ENCODE measurements at places on chromosomes 12 and 14. TPM values are rescaled to one million over a fixed set of nuclear protein-coding genes. Genes with fewer than 3 reads are reported as not detected.

- H3K27ac ChIP-seq = no peak overlapping the region
- H3K4me3 ChIP-seq = no peak overlapping the region
- H3K27me3 ChIP-seq = no peaks in the 10 kb centered on the region
- H3K36me3 ChIP-seq = peaks cover 10% of the 10 kb centered on the region
- no peaks in the 10 kb centered on the region for H3K4me1 ChIP-seq
- no peak for DNase-seq
These were observed 91.9 kb downstream of the RAD52 start for GRCh38 chr12:857611-858010.

DNA sequence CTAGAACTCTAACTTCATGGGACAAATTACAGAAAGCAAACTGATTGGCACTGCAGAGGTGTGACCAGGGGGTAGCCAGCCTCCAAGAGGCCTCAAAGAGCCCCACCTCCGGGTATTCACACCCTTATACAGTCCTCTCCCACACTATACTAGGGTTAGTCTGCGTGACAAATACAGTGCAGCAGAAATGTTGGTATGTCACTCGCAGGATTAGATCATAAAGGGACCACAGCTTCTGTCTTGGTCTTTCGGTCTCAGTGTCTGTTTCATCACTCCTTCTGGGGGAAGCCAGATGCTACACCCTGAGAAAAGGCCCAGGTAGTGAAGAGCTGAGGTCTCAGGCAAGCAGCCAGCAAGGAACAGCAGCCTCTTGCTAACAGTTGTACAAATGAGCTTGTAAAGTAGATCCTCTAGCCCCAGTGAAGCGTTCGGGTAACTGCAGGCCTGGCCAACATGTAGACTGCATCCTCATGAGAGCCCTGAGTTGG, 68.9 kb upstream of the SAV1 start:
- H3K4me3 ChIP-seq = no peak overlapping the region
- DNase-seq = no peak
- no peak overlapping the region for H3K27ac ChIP-seq
- H3K4me1 ChIP-seq = peaks cover 11% of the 10 kb centered on the region
- H3K36me3 ChIP-seq = peaks cover 12% of the 10 kb centered on the region
- H3K27me3 ChIP-seq = no peaks in the 10 kb centered on the region

The IL31 gene
- total RNA-seq = not detected

DNA sequence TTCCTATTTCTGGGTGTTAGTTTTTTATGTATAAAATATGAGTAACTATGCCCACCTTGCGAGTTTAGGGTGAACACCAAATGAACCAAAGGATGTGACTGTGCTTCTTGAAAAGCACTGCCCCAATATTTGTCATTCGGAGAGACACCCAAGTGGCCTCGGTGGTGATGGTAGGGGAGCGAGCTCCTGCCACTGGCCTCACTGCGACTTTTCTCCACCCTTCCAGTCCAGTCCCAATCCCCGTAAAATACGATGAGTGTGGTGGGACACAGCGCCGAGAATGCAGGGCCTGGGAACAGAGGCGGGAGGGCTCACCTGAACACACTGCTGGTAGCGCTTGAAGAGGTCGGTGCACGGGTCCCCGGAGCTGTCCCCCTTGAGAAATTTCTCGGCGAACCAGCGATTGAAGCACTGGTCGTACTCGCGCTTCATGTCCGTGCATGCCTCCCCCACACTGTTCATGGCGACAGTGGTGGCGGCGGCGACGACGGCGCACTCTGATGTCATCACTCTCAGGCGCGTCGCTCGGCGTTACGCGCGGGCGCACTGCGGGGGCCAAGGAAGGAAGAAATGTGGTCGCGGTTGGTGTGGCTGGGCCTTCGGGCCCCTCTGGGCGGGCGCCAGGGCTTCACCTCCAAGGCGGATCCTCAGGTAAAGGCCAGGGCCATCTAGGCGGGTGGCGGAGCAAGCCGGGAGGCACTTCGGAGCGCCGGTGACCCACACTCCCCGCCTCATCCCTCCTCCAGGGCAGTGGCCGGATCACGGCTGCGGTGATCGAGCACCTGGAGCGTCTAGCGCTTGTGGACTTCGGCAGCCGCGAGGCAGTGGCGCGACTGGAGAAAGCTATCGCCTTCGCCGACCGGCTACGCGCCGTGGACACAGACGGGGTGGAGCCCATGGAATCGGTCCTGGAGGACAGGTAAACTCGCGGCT, at the start of the genes GATC and TRIAP1:
Gene GATC, plus strand, starts transcription at position 534 of the 933 bp plus-strand sequence. Its CDS starts 37 bp downstream, at position 571.
Gene TRIAP1, minus strand, starts transcription at position 474 of the 933 bp plus-strand sequence. Its CDS starts 12 bp downstream, at position 462.
- H3K27ac ChIP-seq = peak within 1 kb of the TSS; percentile 21
- peaks cover 15% of the 10 kb centered on the region for H3K4me1 ChIP-seq
- no peaks in the 10 kb centered on the region for H3K27me3 ChIP-seq
- H3K4me3 ChIP-seq = peak within 1 kb of the TSS; percentile 61
- peak; percentile 92 for DNase-seq

DNA sequence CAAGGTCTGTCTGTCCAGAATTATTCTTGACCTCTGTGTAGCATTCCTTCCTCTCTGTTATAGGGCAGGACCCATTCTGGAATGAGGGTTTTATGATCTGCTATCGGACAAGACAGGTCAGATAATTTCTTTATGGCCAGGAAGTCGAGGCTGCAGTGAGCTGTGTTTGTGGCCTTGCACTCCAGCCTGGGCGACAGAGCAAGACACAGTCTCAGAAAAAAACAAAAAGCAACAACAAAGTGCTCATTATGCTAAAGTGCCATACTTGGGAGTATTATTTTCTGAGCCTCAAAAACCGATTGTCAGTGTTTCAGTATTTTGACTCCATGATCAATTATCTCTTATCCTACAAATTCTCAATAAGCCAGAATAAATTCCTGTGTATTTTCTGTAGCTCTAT, 4.1 kb downstream of the CIPC start:
- no peak for DNase-seq
- H3K27me3 ChIP-seq = no peaks in the 10 kb centered on the region
- no peak overlapping the region for H3K27ac ChIP-seq
- H3K36me3 ChIP-seq = peaks cover 5% of the 10 kb centered on the region
- peaks cover 22% of the 10 kb centered on the region for H3K4me1 ChIP-seq
- no peak overlapping the region for H3K4me3 ChIP-seq

The SMOC1 gene
- 0.78 TPM for total RNA-seq

- no peaks in the 10 kb centered on the region for H3K27me3 ChIP-seq
- DNase-seq = no peak
- H3K4me3 ChIP-seq = no peak overlapping the region
- no peak overlapping the region for H3K27ac ChIP-seq
- no peaks in the 10 kb centered on the region for H3K36me3 ChIP-seq
These were observed 7.2 kb downstream of the ERC1 start for GRCh38 chr12:998020-998874.

GRCh38 chr14:101713621-101714349, 47.7 kb upstream of the PPP2R5C start:
- H3K27ac ChIP-seq = no peak overlapping the region
- no peak overlapping the region for H3K4me3 ChIP-seq
- H3K4me1 ChIP-seq = no peaks in the 10 kb centered on the region

- no peak overlapping the region for H3K27ac ChIP-seq
- peaks cover 9% of the 10 kb centered on the region for H3K27me3 ChIP-seq
- no peak for DNase-seq
- no peaks in the 10 kb centered on the region for H3K36me3 ChIP-seq
These were observed 68.8 kb downstream of the HSD17B6 start for GRCh38 chr12:56831936-56832335.

DNA sequence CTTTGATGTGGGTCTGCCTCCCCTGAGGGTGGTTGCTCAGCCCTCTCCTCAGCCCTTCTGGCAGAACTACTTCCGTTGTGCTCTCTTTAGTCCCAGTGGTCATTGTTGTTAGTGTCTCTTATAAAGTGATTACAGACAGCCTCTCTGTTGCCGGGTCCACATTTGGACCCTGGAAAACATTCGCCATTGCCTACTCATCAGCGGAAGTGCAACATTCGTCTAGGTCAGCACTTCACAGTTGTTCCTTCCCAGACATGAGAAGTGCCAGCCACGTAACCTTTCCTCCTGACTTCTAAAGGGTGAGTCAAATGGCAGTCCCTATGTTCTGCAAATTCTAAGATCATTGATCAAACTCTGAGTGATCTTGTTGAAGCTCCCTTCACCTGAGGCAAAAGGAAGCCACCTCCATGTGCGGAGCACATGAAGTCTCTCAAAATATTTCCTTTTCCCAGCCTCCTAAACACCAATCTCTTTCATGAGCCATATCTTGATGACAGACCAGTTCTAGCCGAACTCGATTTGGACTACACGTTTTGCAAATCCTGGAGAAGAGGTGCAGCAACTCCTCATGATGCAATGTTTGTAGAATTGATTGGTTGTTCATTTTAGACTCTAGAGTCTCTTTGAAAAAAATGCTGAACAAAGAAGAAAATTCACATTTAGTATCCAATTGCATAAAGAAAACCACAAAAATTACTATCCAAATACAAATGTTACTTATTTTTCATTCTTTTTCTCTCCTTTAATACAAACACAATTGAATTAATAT, 163.8 kb downstream of the RPL10L start:
- no peak overlapping the region for H3K27ac ChIP-seq
- no peak for DNase-seq
- no peaks in the 10 kb centered on the region for H3K36me3 ChIP-seq

- no peaks in the 10 kb centered on the region for H3K27me3 ChIP-seq
- H3K36me3 ChIP-seq = no peaks in the 10 kb centered on the region
- peaks cover 2% of the 10 kb centered on the region for H3K4me1 ChIP-seq
- H3K4me3 ChIP-seq = no peak overlapping the region
- H3K27ac ChIP-seq = no peak overlapping the region
- DNase-seq = no peak
These were observed 16.4 kb downstream of the BCL2L14 start for GRCh38 chr12:12086973-12087692.

The ZBTB1 gene
- total RNA-seq = 32.2 TPM

The CCDC175 gene
- total RNA-seq = not detected

The MAP3K9 gene
- total RNA-seq = 0.11 TPM

DNA sequence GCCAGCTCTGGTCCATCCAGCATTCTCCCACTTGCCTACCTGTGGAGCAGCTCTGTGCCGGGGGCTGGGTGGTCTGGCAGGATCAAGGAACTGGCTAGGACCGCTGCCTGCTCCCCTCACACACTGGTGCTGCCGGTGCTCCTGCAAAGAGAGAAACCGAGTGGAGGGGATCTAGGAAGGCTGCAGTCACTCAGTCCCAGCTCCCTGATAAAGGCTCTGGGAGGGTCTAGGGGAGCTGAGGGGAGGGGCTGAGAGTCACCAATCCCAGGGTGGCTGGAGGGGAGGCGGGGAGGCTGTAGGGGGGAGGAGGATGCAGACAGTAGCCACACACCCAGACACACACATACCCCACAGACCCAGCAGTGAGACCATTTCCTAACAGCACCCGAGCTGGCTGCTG, at the start of gene TAC3:
Gene TAC3, minus strand, starts transcription at position 182 of the 400 bp plus-strand sequence. CDS start 732 bp downstream, outside the sequence.
- H3K27ac ChIP-seq = no peak within 1 kb of the TSS
- H3K4me3 ChIP-seq = no peak within 1 kb of the TSS
- no peaks in the 10 kb centered on the region for H3K4me1 ChIP-seq
- no peaks in the 10 kb centered on the region for H3K36me3 ChIP-seq

DNA sequence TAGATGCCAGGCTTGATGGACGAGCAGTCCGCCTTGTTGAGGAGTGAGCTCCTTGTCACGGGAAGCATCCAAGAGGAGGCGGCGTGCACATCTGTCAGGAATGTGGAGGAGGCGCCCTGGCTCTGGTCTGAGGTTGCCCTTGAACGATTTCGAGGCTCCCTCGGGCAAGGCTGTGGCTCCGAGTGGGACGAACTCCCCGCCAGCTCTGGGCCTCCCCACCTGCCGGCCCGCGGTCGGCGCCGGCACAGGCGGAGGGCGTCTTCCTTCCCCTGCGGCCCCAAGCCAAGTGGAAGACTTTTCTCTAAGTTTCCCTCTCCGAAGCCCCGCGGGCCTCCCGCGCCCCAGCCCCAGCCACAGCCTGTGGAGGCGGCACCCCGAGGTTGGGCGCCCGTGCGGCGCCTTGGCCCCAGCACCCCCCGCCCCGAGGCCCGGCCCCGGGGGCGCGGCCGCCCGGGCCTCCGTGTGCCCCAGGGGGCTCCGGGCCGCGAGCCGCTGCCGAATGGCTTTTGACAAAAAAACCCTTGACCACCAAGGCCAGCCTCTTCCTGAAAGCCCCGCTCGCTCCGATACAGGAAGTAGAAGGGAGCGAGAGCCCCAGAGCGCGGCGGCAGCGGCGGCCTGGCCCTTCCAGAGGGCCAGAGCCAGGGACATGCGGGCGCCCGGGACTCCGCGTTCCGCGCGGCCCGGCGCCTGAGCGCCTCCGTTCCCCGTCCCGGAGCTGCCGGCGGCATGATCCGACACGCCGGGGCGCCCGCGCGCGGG, at the start of gene RIN3:
Gene RIN3, plus strand, starts transcription at position 578 of the 762 bp plus-strand sequence. Its CDS starts 152 bp downstream, at position 730.
- H3K4me3 ChIP-seq = peak within 1 kb of the TSS; percentile 76
- H3K36me3 ChIP-seq = no peaks in the 10 kb centered on the region
- H3K27me3 ChIP-seq = no peaks in the 10 kb centered on the region
- H3K4me1 ChIP-seq = peaks cover 21% of the 10 kb centered on the region
- peak within 1 kb of the TSS; percentile 60 for H3K27ac ChIP-seq

GRCh38 chr12:6285532-6286306, 24.8 kb upstream of the PLEKHG6 start:
- peaks cover 23% of the 10 kb centered on the region for H3K4me1 ChIP-seq
- H3K27ac ChIP-seq = peak overlapping the region; percentile 63
- DNase-seq = no peak
- no peaks in the 10 kb centered on the region for H3K27me3 ChIP-seq
- no peak overlapping the region for H3K4me3 ChIP-seq
- no peaks in the 10 kb centered on the region for H3K36me3 ChIP-seq

DNA sequence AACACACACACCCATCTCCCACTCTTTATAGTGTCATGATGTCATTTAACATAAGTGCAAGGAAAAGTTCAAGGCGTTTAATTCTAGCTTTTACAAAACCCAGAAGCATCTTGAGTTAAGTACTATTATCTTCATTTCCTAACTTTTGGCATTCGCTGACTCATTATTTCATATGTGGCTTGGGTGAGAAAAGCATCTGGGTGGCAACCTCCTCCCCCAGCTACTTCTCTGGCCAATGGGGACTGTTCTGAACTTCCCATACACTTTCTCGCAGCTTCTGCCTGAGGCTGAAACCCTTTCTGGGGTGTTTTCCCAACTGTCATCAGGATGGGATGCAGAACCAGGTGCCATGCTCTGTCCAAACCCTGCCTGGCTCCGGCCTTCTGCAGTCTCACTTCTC, 2.8 kb upstream of the MARK3 start:
- H3K4me3 ChIP-seq = no peak overlapping the region
- H3K36me3 ChIP-seq = no peaks in the 10 kb centered on the region
- peaks cover 13% of the 10 kb centered on the region for H3K4me1 ChIP-seq
- peaks cover 5% of the 10 kb centered on the region for H3K27me3 ChIP-seq

DNA sequence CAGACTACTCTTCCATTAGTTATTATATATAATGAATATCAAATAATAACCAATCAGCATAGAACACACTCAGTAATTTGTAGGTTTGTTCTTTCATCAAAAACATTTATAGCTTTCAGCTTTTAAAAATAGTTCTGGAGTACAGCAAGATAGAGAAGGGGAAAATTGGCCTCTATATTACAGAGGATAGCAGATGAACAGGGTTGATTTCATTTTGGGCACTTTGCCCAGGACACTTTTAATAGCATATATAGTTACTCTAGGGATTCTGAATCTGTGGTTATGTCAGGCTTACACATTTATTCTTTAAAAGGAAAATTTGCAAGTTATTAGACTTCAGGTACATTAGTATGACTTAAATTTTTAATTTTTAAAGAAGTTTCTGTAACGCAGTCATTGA, 52.6 kb downstream of the IFT81 start:
- no peak overlapping the region for H3K27ac ChIP-seq
- H3K4me1 ChIP-seq = no peaks in the 10 kb centered on the region
- no peak for DNase-seq
- peaks cover under 1% of the 10 kb centered on the region for H3K36me3 ChIP-seq
- no peak overlapping the region for H3K4me3 ChIP-seq

GRCh38 chr12:94225506-94225905, 77.1 kb downstream of the PLXNC1 start:
- no peaks in the 10 kb centered on the region for H3K27me3 ChIP-seq
- H3K27ac ChIP-seq = no peak overlapping the region
- H3K4me1 ChIP-seq = no peaks in the 10 kb centered on the region
- no peak for DNase-seq
- H3K36me3 ChIP-seq = no peaks in the 10 kb centered on the region
- H3K4me3 ChIP-seq = no peak overlapping the region
